OCI-LY7 (cell line): ENCODE measurements at places on chromosomes 5 and 9.

- DNase-seq, result peak; percentile 7
Measured at GRCh38 chr5:96584712-96585111, 77.5 kb upstream of the CAST start.

- no peak for DNase-seq
Measured at GRCh38 chr5:159783726-159784247, 132.5 kb upstream of the ADRA1B start.

- no peak for DNase-seq
Measured at GRCh38 chr5:150513375-150514309, 5.7 kb downstream of the NDST1 start.

GRCh38 chr5:58486290-58486689 lies 4.9 kb upstream of the GAPT start:
- DNase-seq, result no peak

- DNase-seq, result no peak
Measured at GRCh38 chr9:19313573-19313972, 66.5 kb downstream of the RPS6 start.

DNA sequence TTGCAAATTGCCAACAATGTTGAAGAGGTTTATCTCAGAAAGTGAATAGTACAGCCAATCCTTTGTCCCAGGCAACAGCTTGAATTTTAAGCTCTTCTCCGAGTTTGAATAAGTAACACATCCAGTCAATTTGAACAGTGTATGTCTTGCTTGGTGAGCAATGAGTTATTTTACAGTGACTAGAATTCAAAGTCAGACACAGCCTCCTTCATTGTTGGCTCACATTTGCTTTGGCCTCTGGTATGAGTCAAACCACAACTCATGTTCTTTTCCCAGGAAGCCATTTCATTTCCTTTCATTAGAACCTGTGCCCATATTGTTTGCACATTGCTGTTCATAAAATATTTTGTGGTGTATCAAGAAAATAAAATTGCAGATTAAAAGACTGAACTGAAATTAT lies 622.0 kb upstream of the DAB2 start:
- no peak for DNase-seq

- no peak for DNase-seq
Measured at GRCh38 chr5:96969366-96969765, 33.5 kb downstream of the LNPEP start.

DNA sequence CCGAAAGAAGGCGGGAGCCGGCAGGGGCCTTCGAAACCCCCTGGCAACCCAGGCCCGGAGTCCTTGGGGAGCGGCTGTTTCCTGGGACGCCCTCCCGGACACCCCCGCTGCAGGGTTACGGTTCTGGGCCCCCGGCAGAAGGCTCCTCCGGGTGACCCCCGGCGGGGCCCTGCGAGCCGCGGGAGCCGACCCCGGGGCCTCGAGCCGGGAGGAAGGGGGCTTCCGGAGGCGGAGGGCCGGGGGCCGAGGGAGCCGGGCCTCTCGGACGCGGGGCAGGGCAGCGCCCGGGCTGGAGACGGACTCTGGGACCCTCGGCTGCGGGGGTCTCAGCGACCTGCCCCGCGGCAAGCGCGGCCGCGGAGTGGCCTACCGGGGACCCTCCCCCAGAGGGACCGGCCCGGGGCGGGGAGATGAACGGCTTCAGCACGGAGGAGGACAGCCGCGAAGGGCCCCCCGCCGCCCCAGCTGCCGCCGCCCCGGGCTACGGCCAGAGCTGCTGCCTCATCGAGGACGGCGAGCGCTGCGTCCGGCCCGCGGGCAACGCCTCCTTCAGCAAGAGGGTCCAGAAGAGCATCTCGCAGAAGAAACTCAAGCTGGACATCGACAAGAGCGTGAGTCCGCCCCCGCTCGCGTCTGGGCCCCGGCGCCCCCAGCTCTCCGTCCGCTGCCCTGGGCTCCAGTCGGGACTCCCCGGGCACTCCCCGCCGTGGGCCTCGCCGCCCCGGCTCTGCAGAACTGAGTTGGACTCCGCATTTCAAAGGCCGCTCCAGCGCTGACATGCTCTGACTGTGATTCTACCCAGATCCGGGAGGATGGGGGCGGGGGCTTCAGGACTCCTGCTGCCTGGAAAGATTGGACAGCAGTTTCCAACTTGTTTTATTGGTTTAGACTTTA lies 645 bp downstream of the SAP30L start:
- peak; percentile 25 for DNase-seq

DNA sequence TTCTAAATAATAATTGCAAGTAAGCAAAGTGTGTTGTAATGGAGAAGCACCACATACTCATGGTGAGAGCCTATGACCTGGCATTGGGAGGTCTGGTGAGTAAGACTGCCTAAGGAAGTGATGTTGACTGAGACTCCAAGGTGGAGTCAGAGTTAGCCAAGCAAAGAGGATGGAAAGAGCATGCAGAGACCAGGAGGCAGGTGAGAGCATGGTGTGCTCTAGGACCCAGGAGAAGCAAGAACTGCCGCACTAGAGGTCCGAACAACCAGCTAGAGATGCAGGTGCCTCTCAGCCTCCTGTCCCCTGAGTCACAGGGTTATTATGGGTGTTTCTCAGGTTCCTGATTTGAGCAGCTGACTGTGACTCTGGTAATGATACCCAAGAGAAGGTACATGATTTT lies 27.3 kb downstream of the ANP32B start:
- peak; percentile 81 for DNase-seq

DNA sequence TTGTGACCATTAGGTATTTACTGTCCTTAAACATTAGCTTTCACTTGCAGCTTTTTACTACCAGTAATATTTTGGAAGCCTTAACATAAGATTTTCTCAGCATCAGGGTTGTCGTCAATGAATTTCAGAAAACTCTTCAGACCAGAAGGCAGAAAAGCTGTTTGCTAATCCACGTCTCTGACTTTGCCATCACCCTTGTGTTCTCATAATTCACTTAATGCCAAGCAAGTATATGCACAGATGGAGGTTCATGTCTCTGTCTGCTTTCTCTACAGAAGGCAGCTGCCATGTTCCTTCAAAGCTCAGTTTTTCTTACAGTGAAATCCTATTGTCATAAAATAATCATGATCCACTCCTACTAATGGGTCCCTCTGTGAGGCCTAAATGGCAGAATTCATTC lies 37.7 kb upstream of the LRRC19 start:
- no peak for DNase-seq

GRCh38 chr9:114954956-114955582 lies 24.7 kb upstream of the TNFSF8 start:
- DNase-seq, result peak; percentile 42

DNA sequence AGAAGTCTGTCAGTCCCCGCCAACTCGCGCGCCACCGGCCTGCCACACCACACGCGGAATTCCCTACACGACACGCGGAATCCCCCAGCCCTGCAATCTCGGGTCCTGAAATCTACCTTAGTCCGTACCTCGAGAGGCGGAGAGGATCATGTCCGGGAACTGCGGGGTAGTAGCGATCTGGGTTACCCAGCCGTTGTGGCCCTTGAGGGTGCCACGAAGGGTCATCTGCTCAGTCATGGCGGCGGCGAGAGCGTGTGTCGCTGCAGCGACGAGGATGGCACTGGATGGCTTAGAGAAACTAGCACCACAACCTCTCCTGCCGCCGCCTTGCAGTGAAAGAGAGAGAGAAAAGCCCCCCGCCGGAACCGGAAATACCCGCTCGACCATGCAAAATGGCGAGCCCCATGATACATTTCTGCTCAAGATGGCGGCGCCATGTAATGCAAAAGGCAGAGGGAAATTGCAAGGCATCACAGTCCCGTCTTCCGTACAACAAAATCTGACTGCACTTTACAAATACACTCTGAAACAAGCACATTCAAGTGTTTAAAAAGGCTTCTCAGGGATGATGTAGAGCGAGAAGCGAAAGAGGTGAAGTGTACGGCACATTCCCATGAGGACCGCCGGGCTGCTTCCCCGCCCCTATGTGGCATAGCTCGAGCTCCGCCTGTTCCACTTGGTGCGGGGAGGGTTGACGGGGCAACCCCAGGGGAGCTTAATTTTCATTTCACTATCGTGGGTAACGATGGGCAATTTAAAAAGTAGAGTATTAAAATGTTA lies at the start of gene RACK1:
Gene RACK1, minus strand, starts transcription at position 343 of the 780 bp plus-strand sequence. Its CDS starts 106 bp downstream, at position 237.
- peak; percentile 94 for DNase-seq

- peak; percentile 33 for DNase-seq
Measured at GRCh38 chr9:135924628-135925338, 17.4 kb upstream of the CAMSAP1 start.

DNA sequence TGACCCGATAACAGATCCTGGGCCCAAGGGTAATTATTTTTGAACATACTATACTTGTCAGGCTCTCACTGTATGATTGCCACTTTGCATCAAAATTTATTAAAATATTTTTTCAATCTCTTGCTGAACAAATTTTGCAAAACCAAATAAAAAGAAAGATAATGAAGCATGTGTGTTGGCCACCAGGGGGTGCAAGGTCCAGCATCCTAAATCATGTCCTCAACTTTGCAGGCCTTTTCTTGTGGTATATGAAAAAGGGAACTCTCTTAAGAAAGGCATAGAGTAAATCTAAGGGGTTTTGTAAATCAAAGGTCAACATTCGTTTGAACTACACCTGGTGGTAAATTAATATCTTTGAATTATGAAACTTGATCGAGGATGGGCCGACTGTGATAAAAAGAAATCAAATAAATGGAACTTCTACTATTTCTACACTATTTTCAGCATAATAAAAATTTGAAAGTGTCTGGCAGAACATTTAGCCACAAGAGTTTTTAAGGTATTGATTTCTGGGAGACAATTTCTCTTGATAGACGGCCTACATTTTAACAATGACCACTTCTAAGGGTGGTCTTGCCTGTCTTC lies 676.5 kb downstream of the DMRTA1 start:
- DNase-seq, result peak; percentile 41

- DNase-seq, result no peak
Measured at GRCh38 chr5:172207511-172207910, 13.5 kb downstream of the EFCAB9 start.

- DNase-seq, result no peak
Measured at GRCh38 chr5:11009576-11009975, 248.5 kb upstream of the DAP start.

DNA sequence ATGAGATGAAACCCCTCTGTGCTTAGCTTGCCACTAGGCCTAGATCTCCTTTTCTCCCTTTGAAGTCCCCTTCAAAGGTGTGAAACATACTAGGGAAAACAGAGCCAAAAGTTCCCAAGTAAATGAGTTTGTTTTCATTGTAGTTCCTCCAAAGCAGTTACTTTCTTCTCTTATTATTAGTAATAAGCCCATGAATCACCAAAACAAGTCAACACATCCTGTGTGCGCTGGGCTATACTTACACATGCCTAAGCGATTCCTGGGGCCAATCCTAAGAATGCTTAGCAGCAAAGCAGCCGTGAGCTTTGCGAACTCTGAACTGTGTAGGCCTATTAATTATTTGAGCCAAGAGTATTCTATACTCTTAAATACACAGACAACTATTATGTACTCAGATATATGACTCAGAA lies 7.6 kb downstream of the ENC1 start:
- DNase-seq, result no peak

GRCh38 chr5:61330845-61331406 lies 1.1 kb upstream of the ZSWIM6 start:
- peak; percentile 4 for DNase-seq

GRCh38 chr5:15008476-15008875 lies 136.9 kb upstream of the ANKH start:
- DNase-seq, result no peak

GRCh38 chr9:27548055-27548741 lies 18.6 kb upstream of the MOB3B start:
- peak; percentile 18 for DNase-seq

GRCh38 chr9:99678566-99678965 lies 143.1 kb upstream of the NR4A3 start:
- no peak for DNase-seq

GRCh38 chr9:91045041-91045440 lies 243.4 kb downstream of the SYK start:
- DNase-seq, result no peak

- peak; percentile 77 for DNase-seq
Measured at GRCh38 chr9:136485049-136486045, 2.5 kb upstream of the SEC16A start.

GRCh38 chr5:55626790-55627189 lies 85.3 kb downstream of the SLC38A9 start:
- DNase-seq, result no peak

DNA sequence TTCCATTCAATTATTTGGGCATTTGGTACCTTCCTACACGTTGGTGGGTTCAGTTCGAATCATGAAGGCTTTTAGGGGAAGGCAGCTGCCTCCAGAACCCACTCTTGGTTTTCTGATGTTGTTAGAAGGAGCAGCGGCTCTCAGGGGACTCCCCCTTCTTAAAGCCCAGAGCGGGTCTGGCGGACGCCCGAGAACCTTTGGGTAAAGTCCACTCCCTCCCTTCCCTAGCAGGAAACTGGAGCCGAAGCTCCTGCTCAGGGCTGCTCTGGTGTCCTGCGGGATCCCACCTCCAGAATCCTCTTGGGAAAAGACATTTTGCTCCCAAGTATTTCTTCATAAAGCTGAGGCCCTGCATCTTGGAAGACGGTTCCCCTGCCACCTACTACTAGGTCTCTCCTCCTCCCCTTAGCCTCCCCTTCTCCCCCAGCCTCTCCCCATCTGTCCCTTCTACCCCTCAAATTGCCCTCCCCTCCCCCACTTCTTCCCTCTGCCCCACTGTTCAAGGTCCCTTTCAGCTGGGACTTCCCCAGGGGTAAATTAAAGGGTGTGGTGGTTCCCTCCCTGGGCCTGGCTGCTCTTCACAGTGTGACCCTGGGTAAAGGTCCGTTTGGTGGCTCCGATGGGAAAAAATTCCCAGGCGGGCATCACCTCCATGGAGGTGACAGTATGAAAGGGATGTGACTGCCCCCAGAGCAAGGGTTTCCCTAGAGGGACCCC lies 9.3 kb downstream of the IRX4 start:
- DNase-seq, result no peak

DNA sequence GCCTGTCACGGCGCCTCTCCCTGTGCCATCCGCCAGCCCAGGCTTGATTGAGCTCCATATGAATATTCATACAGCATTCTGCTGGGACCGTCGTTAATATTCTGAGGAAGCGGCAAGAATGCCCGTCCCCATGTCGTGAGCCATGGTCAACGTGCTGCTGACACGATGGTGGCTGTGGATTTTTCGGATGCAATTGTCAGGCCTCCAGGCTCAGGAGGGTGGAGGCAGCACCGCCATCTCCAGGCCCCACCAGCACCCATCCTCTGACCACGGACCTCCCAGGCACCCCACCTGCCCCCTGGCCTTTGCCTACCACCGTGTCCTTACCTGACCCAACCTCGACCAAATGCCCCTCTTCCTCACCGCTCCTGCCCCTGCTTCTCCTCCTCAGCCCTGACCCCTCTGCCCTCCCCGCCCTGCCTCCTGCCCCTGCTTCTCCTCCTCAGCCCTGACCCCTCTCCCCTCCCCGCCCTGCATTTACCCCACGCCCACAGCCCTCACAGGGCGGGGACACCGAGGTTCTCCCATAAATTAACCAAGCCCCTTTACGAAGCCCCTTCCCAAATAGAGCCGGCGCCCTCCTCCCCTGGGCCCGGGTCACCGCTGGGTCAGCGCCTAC lies 9.9 kb downstream of the TMEM250 start:
- no peak for DNase-seq

GRCh38 chr5:132999246-132999645 lies 27.1 kb downstream of the ZCCHC10 start:
- no peak for DNase-seq

- DNase-seq, result no peak
Measured at GRCh38 chr5:120446068-120446492, 18.0 kb upstream of the PRR16 start.
